ENCODE measurements at places on chromosomes 1 and 21.

DNA sequence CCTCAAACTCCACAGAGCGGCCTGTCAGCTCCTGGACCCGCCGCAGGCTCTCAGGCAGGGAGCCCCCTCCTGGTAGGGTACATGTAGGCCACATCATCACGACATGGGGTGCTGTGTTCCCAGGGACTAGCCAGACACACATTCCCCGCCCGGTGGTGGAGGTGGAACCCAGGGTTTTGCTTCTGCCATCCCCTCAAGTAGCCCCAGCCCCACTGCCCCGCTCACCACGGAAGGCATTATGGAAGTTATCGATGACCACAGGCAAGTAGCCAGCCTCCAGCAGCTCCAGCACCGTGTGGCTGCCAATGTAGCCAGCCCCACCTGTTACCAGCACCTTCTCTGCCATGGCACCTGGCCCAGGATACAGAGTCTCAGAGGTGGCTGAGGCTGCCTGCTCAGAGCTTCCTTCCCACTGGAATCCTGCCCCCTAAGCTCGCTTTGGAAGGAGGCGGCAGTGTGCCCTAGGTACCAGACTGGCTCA, 1.9 kb downstream of the GALE start:
- H3K27ac ChIP-seq, result peak overlapping the region; percentile 43
- H3K4me3 ChIP-seq, result no peak overlapping the region
- DNase-seq, result no peak
- H3K27me3 ChIP-seq, result no peaks in the 10 kb centered on the region

DNA sequence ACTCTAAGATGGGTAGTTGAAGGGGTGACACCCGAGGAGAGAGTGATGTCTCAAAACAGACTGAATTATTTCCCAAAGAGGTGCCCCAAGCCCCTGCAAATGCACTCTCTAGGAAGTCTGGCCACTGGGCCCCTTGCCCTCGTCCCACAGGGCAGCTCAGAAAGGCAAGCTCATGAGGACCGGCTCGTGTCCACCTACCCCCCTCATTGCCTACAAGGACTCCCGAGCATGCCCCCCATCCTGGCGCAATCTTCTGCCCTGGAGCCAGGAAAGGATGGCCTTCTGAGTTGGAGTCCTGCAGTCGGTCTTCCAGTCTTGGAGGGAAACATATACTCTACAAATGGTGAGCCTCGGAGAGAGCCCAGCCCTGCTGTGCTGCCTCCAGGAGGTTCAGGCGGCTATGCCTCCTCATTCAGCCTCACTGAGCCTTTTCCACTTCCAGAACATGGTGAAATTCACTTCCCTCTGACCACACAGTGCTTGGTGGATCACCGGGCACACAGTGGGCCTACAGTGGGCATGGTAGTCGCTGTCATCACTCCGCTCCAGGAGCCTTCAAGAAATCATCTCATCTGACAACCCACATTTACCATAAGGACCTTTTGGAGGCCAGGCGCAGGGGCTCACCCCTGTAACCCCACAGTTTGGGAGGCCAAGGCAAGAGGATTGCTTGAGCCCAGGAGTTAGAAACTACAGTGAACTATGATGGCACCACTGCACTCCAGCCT, 5.8 kb upstream of the WNT3A start:
- peaks cover 6% of the 10 kb centered on the region for H3K27me3 ChIP-seq
- no peak for DNase-seq
- no peak overlapping the region for H3K4me3 ChIP-seq

DNA sequence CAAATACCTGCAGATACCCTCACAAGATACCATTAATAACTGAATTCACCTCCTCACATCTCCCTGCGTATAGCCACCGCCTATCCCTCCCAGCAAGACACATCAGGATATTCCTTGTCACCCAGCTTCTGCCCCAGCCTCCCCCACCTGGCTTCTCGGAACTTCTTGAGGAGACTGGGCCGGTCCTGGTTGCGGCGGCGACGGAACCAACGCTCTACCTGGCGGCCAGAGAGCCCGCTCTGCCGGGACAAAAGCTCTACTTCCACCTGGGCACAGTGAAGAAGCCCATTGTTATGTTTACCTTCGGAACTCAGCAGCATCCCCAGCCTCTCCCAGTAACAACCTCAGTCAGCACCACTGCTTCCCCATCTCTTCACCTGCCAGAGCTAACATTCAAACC, 6.7 kb downstream of the CERS2 start:
- no peak for DNase-seq
- H3K36me3 ChIP-seq, result peaks cover 59% of the 10 kb centered on the region
- H3K4me3 ChIP-seq, result no peak overlapping the region
- no peak overlapping the region for H3K27ac ChIP-seq

GRCh38 chr1:192160196-192160595, 1.9 kb downstream of the RGS18 start:
- H3K4me1 ChIP-seq, result no peaks in the 10 kb centered on the region
- no peak for DNase-seq
- H3K27me3 ChIP-seq, result no peaks in the 10 kb centered on the region

DNA sequence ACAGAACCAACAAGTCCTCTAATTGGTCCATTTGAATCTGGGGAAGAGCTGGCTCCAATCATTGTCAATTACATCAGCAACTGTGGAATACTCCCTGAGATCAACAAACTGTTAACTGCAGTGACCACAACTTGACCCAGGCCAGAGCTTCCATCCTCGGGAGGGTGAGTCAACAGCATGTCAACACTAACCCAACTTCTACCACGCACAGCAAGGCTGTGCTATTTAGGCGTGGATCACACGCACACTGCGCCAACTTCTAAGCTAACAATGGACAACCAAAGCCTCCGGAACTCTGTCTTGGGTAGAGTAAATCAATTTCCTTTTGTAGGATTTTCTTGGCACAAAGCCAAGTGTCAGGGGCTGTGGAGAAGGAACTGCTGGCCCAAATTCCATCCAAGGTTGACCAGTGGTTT, 30.4 kb downstream of the APP start:
- no peaks in the 10 kb centered on the region for H3K27me3 ChIP-seq
- H3K4me3 ChIP-seq, result no peak overlapping the region
- no peaks in the 10 kb centered on the region for H3K36me3 ChIP-seq
- no peak overlapping the region for H3K27ac ChIP-seq
- DNase-seq, result no peak

- peaks cover 3% of the 10 kb centered on the region for H3K27me3 ChIP-seq
- peak overlapping the region; percentile 80 for H3K4me3 ChIP-seq
- DNase-seq, result peak; percentile 20
- peak overlapping the region; percentile 64 for H3K27ac ChIP-seq
- H3K4me1 ChIP-seq, result peaks cover 6% of the 10 kb centered on the region
- H3K36me3 ChIP-seq, result no peaks in the 10 kb centered on the region
Observed at GRCh38 chr1:171841931-171842761, 848 bp downstream of the DNM3 start.

- no peak overlapping the region for H3K27ac ChIP-seq
- no peak for DNase-seq
- H3K4me1 ChIP-seq, result no peaks in the 10 kb centered on the region
- no peak overlapping the region for H3K4me3 ChIP-seq
- no peaks in the 10 kb centered on the region for H3K27me3 ChIP-seq
Observed at GRCh38 chr21:22898051-22898665, 1899.9 kb downstream of the NCAM2 start.

DNA sequence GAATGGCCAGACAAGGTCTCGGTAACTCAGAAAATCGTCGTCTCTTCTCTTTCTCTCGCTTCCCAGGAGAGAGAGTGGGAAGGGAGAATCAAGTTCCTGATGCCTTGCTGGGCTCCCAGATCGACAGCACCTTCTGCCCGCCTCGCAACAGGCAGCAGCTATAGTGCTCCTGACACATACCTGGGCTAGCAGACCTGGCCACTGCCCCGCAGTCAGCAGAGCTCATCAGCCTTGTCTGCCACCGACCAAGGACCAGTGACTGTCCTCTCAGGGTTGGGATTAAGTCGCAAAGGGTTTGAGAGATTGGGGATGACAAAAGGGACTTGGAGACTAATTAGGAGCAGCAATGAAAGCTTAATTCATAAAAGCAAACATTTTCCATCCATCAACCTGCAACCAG, 4.1 kb downstream of the RUNX3 start:
- peaks cover 61% of the 10 kb centered on the region for H3K4me1 ChIP-seq
- no peak for DNase-seq
- no peaks in the 10 kb centered on the region for H3K27me3 ChIP-seq
- H3K27ac ChIP-seq, result peak overlapping the region; percentile 96
- peaks cover 58% of the 10 kb centered on the region for H3K36me3 ChIP-seq

GRCh38 chr1:168121401-168122011, 15.2 kb downstream of the GPR161 start:
- H3K4me3 ChIP-seq, result no peak overlapping the region
- H3K4me1 ChIP-seq, result no peaks in the 10 kb centered on the region
- H3K36me3 ChIP-seq, result no peaks in the 10 kb centered on the region
- DNase-seq, result no peak

- H3K4me1 ChIP-seq, result no peaks in the 10 kb centered on the region
- no peak overlapping the region for H3K27ac ChIP-seq
- H3K27me3 ChIP-seq, result no peaks in the 10 kb centered on the region
Observed at GRCh38 chr21:38956007-38956406, 150.3 kb downstream of the ETS2 start.

- no peaks in the 10 kb centered on the region for H3K27me3 ChIP-seq
- no peak for DNase-seq
- H3K36me3 ChIP-seq, result no peaks in the 10 kb centered on the region
- no peaks in the 10 kb centered on the region for H3K4me1 ChIP-seq
- H3K4me3 ChIP-seq, result no peak overlapping the region
- no peak overlapping the region for H3K27ac ChIP-seq
Observed at GRCh38 chr1:47216278-47217059, 15.6 kb downstream of the TAL1 start.

DNA sequence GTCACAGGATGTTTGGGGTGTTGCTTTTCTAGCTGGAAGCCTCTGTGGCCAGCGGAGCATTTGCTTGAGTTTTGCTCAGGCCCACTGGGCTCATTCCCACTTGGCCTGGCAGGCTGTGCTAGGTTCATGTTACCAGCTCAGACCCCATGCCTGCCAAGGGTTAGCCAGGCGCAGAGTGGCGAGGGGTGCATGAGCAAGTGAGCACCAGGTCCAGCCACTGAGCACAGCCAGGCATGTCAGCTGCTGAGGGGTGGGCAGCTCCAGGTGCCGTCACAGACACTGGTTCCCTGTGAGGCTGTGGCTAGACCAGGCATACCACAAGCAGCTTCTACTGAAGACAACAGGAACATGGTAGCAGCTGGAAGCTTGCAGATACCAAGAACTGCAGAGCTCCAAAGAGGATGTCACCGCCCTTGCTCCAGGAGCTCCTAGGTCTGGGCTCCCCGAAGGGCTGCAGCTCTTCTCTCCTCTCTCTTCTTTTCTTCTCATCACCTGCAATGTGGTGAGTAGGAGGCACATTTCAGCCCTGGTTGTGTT, 52.0 kb upstream of the CYYR1 start:
- H3K27me3 ChIP-seq, result no peaks in the 10 kb centered on the region
- DNase-seq, result no peak
- H3K4me3 ChIP-seq, result no peak overlapping the region
- H3K27ac ChIP-seq, result no peak overlapping the region
- no peaks in the 10 kb centered on the region for H3K4me1 ChIP-seq
- no peaks in the 10 kb centered on the region for H3K36me3 ChIP-seq

GRCh38 chr1:243483071-243483771, 227.4 kb downstream of the SDCCAG8 start:
- H3K4me1 ChIP-seq, result peaks cover 6% of the 10 kb centered on the region
- peak overlapping the region; percentile 57 for H3K4me3 ChIP-seq
- no peaks in the 10 kb centered on the region for H3K27me3 ChIP-seq
- no peaks in the 10 kb centered on the region for H3K36me3 ChIP-seq
- no peak overlapping the region for H3K27ac ChIP-seq

- no peaks in the 10 kb centered on the region for H3K27me3 ChIP-seq
- no peaks in the 10 kb centered on the region for H3K36me3 ChIP-seq
- peak overlapping the region; percentile 56 for H3K27ac ChIP-seq
- peaks cover 44% of the 10 kb centered on the region for H3K4me1 ChIP-seq
- H3K4me3 ChIP-seq, result no peak overlapping the region
Observed at GRCh38 chr21:37459575-37459974, 93.0 kb downstream of the DYRK1A start.

GRCh38 chr21:33109574-33110339, 39.8 kb downstream of the OLIG1 start:
- H3K36me3 ChIP-seq, result no peaks in the 10 kb centered on the region
- no peak overlapping the region for H3K4me3 ChIP-seq
- no peak overlapping the region for H3K27ac ChIP-seq
- DNase-seq, result no peak
- peaks cover 5% of the 10 kb centered on the region for H3K27me3 ChIP-seq

GRCh38 chr1:63873751-63874150, 99.9 kb downstream of the ROR1 start:
- no peak overlapping the region for H3K27ac ChIP-seq
- no peaks in the 10 kb centered on the region for H3K4me1 ChIP-seq
- H3K4me3 ChIP-seq, result no peak overlapping the region
- no peak for DNase-seq
- H3K36me3 ChIP-seq, result no peaks in the 10 kb centered on the region

DNA sequence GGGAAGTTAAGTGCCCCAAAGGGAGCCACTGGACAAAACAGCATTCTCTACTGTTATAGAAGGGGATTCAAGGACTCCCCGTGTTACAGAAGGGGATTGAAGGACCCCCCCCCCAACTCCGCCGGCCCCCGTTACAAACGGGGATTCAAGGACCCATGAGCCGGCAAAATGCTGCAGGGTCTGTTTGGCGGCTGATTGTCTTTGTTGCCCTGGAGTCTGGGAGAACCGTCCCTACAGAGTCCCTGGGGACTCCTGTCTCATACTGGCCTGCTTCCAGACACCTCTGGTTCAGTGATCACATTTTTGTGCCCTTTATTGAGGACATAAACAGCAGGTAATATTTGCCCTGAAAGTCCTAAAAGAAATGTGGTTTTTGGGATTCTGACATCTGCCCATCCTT, 96.4 kb downstream of the SYF2 start:
- no peaks in the 10 kb centered on the region for H3K4me1 ChIP-seq
- H3K4me3 ChIP-seq, result no peak overlapping the region
- H3K27ac ChIP-seq, result no peak overlapping the region
- no peak for DNase-seq

- no peak overlapping the region for H3K27ac ChIP-seq
- H3K36me3 ChIP-seq, result no peaks in the 10 kb centered on the region
- H3K4me3 ChIP-seq, result no peak overlapping the region
- no peaks in the 10 kb centered on the region for H3K4me1 ChIP-seq
- DNase-seq, result no peak
- no peaks in the 10 kb centered on the region for H3K27me3 ChIP-seq
Observed at GRCh38 chr1:111882559-111882958, 106.9 kb downstream of the KCND3 start.

Measured in naive thymus-derived CD4-positive, alpha-beta T cell (primary cell).